CD4-positive, CD25-positive, alpha-beta regulatory T cell (primary cell): ENCODE measurements at places on chromosomes 5 and 9. TPM values are rescaled to one million over a fixed set of nuclear protein-coding genes. Genes with fewer than 3 reads are reported as not detected.

GNE gene
- 15.7 TPM for total RNA-seq

CCL27 gene
- not detected for total RNA-seq

GRCh38 chr9:137619240-137620047 is 639 bp downstream of the EHMT1 start:
- H3K36me3 ChIP-seq = peaks cover 8% of the 10 kb centered on the region
- peak; percentile 20 for DNase-seq
- peak overlapping the region; percentile 82 for H3K4me3 ChIP-seq
- H3K27me3 ChIP-seq = no peaks in the 10 kb centered on the region

ACER2 gene
- 2.9 TPM for total RNA-seq

- H3K4me3 ChIP-seq = no peak overlapping the region
- no peaks in the 10 kb centered on the region for H3K27me3 ChIP-seq
- no peak for DNase-seq
- no peaks in the 10 kb centered on the region for H3K36me3 ChIP-seq
- H3K4me1 ChIP-seq = no peaks in the 10 kb centered on the region
These were observed 73.6 kb upstream of the ADAMTS16 start for GRCh38 chr5:5066276-5067186.

DNA sequence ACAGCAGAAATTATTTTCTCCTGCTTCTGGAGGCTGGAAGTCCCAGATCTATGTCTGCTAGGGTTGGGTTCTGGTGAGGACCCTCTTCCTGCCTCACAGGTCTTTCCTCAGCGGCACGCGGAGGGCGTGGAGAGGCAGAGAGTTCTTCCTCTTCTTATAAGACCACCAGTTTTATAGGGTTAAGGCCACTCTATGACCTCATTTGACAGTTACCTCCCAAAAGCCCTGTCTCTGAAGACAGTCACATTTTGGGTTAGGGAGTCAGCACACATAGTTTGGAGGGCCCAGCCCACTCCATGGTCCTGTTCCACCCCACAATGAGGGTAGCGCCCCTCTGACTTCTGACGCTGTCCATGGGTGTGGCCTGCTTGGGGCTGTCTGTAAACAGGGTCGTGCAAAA is 46.7 kb downstream of the TRIP13 start:
- H3K4me3 ChIP-seq = no peak overlapping the region
- no peak for DNase-seq
- no peaks in the 10 kb centered on the region for H3K36me3 ChIP-seq

ECSCR gene
- total RNA-seq = 0.64 TPM

SHOC1 gene
- total RNA-seq = not detected

DNA sequence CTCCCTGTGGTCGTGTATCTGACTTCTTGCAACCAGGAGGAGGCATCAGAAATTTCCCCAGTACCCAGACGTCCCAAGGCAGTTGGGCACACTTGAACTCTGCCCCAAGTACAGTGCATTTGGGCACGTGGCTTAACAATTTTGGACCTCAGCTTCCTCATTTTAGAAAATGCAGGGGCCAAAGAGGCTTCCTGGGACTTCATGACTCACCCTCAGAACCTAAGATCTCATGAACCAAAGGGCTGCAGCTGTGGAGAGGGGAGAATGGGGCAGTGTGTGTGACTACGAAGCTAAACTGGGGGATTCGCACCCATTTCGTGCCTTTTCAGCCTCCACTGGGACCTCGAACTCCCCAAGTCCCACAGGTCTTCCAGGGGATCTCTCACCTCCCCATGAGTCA is 59.2 kb downstream of the SYK start:
- H3K27ac ChIP-seq = no peak overlapping the region
- H3K27me3 ChIP-seq = peaks cover 2% of the 10 kb centered on the region
- H3K36me3 ChIP-seq = no peaks in the 10 kb centered on the region
- no peak overlapping the region for H3K4me3 ChIP-seq
- no peak for DNase-seq

RAB3C gene
- total RNA-seq = not detected

- no peaks in the 10 kb centered on the region for H3K4me1 ChIP-seq
- DNase-seq = no peak
- H3K27me3 ChIP-seq = no peaks in the 10 kb centered on the region
- H3K36me3 ChIP-seq = no peaks in the 10 kb centered on the region
- H3K4me3 ChIP-seq = no peak overlapping the region
- H3K27ac ChIP-seq = no peak overlapping the region
These were observed 12.5 kb downstream of the ECM2 start for GRCh38 chr9:92522983-92523970.

PCDHA1 gene
- total RNA-seq = not detected
